A673 (cell line): ENCODE measurements at places on chromosomes 1 and 21.
A peak's percentile ranks its signal among the peaks of the same experiment; 100 is the strongest.

GRCh38 chr1:234212764-234213657 lies 160.2 kb upstream of the COA6 start:
- peak; percentile 93 for DNase-seq

DNA sequence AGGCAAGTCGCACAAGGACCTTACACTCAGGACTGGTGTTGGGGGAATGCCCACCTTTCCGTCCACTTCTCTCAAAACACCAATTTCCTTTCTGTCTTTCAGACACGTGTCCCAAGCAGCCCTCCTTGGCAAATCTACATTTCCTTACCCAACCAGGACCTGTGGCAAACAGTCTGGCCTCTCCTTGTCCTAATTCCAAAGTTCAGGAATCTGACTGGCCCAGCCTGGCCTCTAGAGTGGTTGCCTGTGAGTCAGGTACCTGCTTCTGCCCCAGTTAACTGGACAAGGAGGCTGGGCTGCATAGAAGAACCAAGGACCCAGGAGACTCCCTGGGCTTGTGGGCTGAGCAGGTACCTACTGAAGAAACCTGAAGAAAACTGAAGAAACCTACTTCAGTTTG lies 34.3 kb upstream of the CITED4 start:
- DNase-seq: no peak

DNA sequence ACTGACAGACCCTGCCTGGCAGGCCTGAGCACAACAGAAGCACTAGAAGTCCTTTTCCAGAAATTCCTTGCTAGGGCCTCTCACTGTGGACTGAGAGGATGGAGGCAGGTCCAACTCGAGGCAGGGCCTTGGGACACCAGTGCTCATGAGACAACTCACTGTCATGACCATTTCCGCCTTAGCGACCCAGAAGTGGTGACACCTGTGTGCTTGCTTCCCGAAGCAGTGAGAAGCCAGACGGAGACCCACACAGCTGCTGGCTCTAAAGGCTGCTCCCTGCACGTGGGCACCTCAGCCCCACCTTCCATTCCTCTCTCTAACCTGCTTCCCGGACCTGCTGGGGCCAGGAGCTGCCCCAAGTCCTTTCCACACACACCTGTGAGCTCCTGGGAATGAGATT lies 33.0 kb downstream of the KCNC4 start:
- DNase-seq: no peak

DNA sequence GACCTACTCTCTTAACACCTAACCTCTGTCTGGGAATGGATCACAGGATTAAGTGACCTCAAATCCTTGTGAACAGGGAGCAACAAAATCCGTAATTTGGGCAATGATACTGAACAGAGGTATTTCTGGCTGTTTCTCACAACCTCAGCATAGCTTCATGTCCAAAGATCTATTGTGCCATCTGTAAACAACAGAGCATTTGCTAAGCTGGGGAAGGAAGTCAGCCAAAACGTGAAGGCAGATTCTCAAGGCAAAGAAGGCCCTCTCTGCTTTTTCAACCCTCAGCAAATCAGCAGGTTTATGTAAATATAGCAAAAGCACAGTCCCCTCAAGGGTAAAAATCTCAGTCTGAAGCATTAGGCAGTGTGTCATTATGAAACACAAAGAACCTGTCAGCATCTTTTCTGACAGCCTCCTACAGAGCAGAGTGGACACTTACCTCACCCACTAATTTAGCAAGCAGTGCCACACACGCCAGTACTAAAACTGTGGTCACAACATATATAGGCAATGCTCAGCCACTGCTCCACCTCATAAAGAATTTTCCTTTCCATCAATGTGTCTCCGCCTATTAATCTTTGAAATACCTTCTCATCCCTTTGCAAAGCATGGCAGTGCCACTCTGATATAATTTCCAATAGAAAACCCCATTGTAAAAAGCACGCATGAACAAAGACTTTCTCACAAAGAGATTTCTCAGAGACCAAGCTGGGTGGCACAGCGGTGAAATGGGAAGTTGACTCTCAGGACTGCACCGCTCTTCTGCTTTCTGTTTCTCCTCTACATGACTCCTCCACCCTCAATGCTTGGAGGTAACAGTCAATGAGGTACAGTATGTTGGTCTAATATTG lies 188.0 kb downstream of the RERE start:
- DNase-seq: no peak

DNA sequence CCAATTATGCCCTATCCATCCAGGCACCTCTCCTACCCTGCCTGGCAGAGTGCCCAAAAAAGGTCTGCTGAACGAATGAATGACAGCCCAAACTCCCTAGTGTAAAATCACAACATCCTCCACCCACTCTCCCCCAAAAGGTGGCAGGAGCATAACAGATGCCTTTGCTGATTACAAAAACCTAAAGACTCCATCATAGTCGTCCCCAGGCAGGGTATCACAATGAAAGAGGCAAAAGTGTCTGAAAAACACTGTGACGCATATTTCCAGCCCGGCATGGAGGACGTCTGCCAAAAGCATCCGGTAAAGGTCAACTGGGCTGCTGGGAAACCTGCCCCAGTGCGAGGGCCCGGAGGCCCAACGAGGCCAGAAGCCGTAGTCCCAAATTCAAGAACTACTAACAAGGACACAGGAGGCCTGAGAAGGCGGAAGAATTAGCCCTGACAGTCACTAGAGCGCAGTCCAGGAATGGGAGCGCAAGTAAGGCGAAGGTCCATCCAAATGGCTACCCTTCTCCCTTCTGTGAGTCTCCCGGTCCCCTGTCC lies 576 bp downstream of the SMIM12 start:
- DNase-seq: peak; percentile 10

GRCh38 chr1:184428604-184429003 lies 41.8 kb downstream of the C1orf21 start:
- DNase-seq: no peak

DNA sequence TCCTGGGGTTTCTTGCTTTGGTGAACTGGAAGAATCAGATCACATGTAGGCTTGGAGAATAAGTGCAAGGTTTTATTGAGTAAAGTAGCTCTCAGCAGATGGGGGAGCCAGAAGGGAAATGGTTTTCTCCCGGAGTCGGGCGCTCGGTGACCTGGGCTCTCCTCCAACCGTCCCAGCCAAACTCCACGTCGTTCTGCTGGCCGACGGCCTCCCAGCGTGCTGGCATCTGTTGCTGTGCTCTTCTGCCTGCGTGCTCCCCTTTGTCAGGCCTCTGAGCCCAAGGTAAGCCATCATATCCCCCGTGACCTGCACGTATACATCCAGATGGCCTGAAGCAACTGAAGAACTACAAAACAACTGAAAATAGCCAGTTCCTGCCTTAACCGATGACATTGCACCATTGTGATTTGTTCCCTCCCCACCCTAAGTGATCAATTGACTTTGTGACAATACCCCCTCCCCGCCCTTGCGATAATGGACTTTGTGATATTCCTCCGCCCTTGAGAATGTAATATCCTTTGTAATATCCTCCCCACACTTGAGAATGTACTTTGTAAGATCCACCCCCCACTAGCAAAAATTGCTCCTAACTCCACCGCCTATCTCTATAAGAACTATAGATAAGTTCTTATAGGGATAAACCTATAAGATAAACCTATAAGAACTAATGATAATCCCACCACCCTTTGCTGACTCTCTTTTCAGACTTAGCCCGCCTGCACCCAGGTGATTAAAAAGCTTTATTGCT lies 88.3 kb downstream of the SMYD3 start:
- no peak for DNase-seq

- no peak for DNase-seq
These were observed 16.7 kb downstream of the RGS4 start for GRCh38 chr1:163085904-163086268.

- DNase-seq: no peak
These were observed 269.7 kb downstream of the DYRK1A start for GRCh38 chr21:37636152-37636860.

DNA sequence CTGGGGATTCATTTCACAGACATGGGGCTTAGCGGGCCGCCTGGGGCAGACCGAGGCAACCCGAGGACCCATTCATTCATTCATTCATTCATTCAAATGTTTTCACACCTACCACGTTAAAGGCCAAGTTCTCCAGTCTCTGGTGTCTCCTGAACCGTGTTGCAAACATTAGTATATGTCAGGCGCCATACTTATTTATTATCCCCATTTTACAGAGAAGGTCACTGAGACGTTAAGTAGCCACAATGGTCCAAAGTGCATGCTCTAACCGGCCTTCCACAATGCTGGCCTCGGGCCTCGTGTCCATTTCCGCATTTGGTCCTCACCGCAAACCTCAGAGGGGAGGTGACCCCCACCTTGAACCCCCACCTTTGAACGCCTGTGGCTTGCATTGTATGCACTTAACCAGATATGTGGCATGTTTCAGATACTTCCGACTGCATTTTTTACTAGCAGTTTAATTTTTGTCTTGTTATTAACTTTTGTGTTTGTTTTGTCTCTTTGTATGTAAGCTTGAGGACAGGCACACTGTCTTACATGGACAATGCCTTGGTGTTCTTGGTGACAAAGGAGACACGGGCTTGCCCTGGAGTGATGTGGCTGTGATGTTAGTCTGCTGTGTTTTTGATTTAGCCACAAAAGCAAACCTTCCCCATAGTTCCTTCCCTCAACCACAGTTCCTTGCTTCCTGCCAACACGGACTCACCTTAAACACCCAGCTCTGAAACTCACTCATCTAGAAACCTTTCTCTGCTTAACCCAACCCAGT lies 1.2 kb upstream of the IFFO2 start:
- no peak for DNase-seq

- DNase-seq: no peak
These were observed 56.3 kb downstream of the MAN1C1 start for GRCh38 chr1:25672763-25673409.

- no peak for DNase-seq
These were observed 23.3 kb downstream of the SH3BP5L start for GRCh38 chr1:248802454-248802853.

DNA sequence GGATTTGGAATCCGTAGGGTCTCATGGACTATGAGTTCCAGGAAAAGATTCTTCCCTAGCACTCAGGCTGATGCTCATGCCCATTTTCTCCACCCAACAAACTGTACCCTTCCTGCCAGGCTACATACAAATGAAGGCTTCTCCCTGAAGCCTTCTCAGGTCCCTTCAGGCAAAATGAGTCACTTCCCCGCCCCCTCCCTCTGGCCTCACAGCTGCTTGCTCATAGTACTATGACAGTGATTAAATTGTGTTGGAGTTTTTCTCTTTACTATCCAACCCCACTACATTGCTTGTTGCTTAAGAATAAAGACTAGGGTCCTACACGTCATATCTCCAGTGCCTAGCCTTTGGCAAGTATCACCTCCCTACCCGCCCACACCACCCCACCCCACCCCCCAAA lies 207.6 kb upstream of the NFIA start:
- peak; percentile 56 for DNase-seq

GRCh38 chr1:93437976-93438605 lies 9.8 kb upstream of the FNBP1L start:
- DNase-seq: peak; percentile 69

- no peak for DNase-seq
These were observed 3.2 kb upstream of the FAAP20 start for GRCh38 chr1:2197707-2198165.

GRCh38 chr1:158035976-158036583 lies 42.6 kb downstream of the KIRREL1 start:
- peak; percentile 72 for DNase-seq

- no peak for DNase-seq
These were observed 1.4 kb downstream of the NCF2 start for GRCh38 chr1:183588827-183589226.

DNA sequence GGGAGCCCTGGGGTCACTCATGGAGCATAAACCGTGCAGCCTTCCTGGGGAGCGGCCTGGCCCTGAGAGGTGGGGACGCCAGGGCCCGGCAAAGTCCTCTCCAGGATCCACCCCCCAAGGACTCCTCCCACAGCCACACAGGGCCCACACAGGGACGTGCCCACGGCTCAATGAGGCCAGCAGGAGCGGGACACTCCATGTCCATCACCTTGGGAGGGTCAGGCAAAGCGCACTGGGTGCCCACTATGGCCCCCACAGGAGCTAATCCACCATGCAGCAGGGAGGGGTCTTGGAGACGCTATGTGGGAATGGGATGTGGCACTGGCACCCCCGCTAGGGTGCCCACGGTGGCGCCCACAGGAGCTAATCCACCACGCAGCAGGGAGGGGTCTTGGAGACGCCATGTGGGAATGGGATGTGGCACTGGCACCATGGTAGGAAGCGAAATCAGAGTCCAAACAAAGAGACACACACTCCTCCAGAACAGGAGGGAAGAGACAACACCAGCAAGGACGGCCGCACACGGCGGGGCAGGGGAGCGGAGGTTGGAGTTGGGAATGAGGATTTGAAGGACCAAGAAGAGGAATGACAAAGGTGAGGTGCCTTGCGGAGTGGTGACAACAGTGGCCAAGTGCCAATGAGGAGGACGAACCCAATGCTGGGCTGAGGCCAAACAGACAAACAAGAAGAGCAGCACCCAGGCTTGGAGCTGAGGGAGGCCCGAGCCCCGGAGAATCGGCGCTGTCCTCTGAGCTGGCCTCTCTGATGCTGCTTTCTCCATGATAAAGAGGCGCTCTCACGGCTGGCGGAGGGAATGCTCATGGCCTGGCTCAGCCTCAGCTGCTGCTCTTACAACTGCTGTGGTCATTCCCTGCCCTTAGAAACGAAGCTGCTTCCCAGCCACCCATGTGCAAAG lies 18.1 kb upstream of the SLC19A1 start:
- no peak for DNase-seq

- no peak for DNase-seq
These were observed 79.1 kb upstream of the PLPPR4 start for GRCh38 chr1:99185196-99185595.

DNA sequence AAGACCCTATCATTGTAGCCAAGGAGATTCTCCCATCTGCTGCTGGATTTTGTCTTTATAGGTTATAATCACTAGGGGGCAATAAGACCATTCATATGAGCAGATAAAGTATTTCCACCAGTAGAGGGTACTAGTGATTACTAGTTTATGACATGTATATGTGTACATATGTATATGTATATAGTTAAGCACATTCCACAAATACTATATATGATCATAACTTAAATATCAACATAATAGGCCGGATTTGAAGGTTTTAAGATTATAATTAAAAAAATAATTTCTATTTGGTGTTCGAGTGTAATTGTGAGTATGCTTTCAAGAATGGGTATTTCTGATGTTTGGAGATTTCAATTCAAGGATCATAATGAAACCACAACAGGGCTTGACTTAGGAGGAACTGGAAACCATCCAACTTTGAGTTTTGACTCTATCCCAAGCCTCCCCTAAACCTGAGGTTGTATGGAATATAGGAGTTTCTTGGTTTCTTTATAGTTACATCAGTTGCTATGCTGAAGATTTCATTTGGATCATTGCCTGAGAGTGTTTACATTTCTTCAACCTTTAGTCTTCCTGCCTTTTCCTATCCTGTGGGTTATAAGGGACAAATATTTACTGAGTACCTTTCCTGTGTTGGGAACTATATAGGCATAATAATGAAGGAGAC lies 16.9 kb downstream of the TCEANC2 start:
- peak; percentile 54 for DNase-seq

DNA sequence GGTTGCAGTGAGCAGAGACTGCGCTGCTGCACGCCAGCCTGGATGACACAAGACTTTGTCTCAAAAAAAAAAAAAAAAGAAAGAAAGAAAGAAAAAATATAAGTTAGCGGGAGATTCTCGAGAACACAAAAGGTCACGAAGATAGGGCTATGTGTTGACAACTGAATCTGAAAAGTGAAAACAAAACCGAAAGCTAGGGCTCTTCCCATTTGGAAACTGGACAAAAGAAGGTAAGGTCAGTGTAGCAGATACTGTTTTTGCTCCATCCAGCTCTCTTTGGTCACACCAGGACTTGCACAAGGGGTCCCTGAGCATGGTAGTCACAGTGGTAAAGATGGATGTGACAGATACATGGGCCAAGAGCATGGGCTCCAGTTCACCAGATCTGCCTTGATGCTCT lies 60.4 kb upstream of the MAP10 start:
- no peak for DNase-seq

GRCh38 chr1:6360517-6361070 lies 33.0 kb downstream of the ACOT7 start:
- DNase-seq: no peak
